ENCODE measurements at places on chromosomes 12 and 14.
A peak's percentile ranks its signal among the peaks of the same experiment; 100 is the strongest.

- peak; percentile 79 for DNase-seq
Measured at GRCh38 chr14:51860164-51860824, at the start of gene GNG2. Gene GNG2, plus strand, starts transcription at chr14:51860612. Its CDS starts 90,067 bp downstream, at chr14:51950679.

DNA sequence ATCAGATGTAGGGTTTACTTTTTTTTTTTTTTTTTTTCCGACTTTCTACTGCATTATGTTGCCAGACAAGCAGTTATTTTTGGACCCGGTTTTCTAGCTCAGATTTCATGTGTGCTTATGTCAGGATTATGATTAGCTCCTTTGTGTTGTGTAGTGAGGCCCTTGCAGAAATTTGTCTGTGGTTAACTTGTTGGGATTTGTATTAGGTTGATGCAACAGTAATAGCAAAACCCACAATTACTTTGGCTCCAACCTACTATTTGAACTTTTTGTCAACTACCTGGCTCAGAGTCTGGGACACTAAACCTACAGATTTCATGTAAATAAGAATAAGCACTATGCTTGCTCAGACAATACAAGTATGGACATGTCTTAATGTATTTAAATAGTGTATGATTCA, 44.1 kb upstream of the KCNJ8 start:
- no peak for DNase-seq

DNA sequence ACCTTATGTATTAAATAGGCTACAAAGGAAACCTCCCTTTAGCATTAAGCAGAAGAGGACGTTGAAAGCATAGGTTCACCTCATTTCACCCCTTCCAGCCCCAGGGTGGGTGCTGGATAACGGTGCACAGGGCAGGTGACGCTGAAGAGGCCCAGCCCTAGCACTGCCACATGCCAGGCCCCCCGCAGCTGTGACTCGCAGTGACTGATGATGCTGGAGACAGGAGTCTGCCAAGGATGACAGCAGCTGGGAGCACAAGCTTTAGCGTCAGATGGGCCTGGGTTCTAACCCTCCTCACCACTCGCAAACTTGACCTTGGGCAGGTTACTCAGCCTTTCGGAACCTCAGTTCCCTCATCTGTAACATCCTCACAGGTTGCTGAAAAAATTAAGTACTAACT, 76.7 kb downstream of the TBK1 start:
- no peak for DNase-seq

DNA sequence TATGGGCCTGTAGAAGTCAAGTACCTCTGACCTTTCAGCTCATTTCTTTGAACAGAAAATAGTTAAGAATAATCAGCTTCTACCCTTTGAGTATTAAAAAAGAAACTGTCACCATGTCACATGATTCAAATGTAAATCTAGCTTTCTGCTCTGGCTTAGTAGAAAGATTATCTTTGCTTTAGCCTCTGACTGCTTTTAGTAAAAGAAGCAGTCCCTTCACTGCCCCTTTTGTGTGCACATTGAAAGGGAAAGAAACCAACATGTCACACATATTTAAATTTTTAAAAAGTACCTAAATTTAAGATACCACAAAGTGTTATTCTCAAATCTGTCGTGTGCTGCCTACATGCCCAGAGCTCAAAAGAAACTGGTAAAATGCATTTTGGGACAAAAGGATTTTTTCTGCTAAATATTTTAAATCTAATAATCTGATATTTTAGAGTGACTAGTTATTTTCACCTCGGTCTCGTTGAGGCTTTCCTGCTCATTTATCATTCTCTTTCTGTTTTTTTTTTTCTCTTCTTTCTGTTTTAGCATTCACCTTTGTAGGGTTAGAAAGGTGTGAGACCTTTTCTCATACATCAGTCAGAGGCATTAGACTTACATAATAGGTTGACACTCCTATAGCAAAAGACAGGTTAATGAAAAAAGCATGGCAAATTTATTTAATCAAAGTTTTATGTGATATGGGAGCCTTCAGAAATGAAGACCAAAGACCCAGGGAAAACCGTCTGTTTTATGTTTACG, 41.3 kb downstream of the SLC16A7 start:
- no peak for DNase-seq

DNA sequence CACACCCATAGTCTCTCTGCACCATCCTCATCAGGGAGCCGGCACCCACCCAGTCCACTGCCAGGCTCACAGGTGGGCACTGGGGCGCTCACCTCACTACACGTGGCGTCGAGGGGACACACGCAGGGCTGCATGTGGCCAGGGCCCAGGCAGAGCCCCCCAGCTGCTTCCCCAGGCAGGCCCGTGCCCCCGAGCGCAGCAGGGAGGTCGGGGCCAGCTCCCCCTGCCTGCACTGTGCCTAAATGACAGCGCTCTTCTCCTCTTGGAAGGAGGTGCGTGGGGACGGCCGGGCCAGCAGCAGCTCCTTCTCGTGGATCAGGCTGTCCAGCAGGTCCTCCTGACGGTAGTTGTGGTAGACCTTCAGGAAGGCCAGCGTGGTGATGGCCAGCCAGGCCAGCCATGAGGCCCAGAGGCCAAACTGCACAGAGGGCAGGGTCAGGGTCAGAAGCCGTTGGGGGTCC, 11.3 kb downstream of the TMEM179 start:
- DNase-seq: no peak

GRCh38 chr12:108531929-108532848, 17.1 kb downstream of the FICD start:
- DNase-seq: no peak

DNA sequence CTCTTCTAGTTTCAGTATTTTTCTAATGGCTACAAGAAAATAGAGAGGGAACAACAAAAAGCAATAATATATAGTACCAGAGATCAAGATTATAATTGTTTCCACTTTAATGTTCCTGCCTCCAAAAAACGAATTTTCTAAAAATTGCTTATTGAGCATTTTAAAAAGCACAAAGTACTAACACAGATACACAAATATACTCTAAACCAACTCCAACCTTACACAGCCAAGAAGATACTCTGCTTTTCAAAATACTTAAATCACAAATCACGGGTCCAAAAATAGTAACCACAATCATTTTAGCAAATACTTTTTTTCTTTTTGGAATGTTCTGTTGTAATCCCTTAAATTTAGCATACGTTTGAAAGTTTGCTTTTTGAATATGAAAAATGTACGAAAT, 2.0 kb downstream of the YAF2 start:
- DNase-seq: no peak

- no peak for DNase-seq
Measured at GRCh38 chr14:54532111-54533012, 22.7 kb downstream of the CGRRF1 start.

- no peak for DNase-seq
Measured at GRCh38 chr12:81461163-81461562, 298.0 kb downstream of the PPFIA2 start.

GRCh38 chr14:26596543-26597061, 1.2 kb downstream of the NOVA1 start:
- no peak for DNase-seq

- DNase-seq: no peak
Measured at GRCh38 chr12:118714051-118714460, 267.3 kb upstream of the SRRM4 start.

GRCh38 chr12:113071135-113072112, 14.9 kb downstream of the DTX1 start:
- DNase-seq: no peak

GRCh38 chr14:29425705-29426482, 501.8 kb downstream of the PRKD1 start:
- no peak for DNase-seq

GRCh38 chr14:88013750-88014349, 8.9 kb downstream of the GPR65 start:
- peak; percentile 21 for DNase-seq

DNA sequence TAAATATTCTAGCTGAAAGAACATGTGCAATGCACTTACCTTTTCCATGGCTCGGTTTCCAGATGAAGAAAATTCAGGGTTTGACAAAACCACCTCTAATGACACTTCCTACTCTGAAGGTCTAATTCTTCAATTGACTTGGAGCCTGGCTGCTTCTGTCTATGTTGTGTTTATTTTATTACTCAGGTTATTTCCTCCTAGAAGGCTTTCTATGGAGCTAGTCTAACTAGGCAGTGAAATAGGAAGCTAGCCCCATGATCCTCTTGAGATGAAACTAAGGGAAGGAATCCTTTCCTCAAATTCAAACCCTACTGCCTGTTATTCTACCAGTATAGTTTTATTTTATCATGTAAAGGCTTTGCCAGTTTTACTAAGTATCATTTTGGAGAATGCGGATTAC, 20.9 kb upstream of the IFNG-AS1 start:
- no peak for DNase-seq

DNA sequence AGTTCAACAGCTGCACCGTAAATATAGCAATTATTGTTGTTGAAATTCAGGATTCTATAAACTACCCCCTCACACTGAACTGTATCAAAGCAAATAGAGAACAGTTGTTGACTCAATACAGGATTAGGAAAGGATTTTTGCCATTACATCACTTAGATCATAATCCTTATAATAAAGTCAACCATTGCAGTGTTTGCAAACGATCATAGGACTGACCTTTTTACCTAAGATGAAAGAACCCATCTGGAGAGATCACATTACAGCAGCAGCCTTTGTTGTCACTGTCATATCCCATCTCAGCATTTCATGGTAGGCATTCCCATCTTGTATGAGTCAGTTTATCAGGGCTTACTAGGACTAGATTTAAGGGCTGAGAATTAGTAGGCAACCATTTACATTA, 96.1 kb downstream of the IPO8 start:
- DNase-seq: no peak

DNA sequence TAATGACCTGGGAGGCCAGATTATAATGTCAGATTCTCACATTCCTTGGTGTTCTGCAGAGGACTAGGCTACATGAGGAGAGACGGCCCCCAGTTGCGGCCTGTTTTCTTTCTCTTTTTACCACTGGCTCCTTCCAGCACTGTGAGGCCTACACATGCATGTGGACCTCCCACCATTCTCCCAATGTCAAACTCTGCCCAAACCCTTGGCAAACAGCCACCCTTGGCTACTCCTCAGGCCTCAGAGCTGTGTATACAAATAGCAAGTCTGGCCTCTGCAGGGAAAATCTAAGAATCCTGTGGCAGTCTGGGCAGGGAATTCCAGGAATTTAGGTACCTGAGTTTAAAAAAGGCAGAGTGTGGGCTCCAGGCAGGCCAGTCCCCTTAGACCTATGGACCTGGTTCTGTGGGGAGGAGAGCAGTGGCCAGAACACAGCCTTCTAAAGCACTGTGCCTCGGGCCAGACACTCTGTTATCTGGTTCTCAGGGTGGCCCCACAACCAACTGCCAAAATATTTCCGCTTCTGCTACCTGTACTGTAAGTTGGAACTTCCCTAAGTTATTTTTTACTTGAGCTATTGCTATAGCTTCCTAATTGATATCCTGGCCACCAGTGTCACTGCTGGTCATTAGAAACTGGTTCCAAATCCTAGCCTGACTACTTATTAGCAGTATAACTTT, 19.9 kb upstream of the NEDD1 start:
- DNase-seq: no peak

- DNase-seq: no peak
Measured at GRCh38 chr14:58944968-58945356, 243.5 kb upstream of the DAAM1 start.

- DNase-seq: no peak
Measured at GRCh38 chr14:73715707-73716106, 1.5 kb upstream of the PNMA1 start.

DNA sequence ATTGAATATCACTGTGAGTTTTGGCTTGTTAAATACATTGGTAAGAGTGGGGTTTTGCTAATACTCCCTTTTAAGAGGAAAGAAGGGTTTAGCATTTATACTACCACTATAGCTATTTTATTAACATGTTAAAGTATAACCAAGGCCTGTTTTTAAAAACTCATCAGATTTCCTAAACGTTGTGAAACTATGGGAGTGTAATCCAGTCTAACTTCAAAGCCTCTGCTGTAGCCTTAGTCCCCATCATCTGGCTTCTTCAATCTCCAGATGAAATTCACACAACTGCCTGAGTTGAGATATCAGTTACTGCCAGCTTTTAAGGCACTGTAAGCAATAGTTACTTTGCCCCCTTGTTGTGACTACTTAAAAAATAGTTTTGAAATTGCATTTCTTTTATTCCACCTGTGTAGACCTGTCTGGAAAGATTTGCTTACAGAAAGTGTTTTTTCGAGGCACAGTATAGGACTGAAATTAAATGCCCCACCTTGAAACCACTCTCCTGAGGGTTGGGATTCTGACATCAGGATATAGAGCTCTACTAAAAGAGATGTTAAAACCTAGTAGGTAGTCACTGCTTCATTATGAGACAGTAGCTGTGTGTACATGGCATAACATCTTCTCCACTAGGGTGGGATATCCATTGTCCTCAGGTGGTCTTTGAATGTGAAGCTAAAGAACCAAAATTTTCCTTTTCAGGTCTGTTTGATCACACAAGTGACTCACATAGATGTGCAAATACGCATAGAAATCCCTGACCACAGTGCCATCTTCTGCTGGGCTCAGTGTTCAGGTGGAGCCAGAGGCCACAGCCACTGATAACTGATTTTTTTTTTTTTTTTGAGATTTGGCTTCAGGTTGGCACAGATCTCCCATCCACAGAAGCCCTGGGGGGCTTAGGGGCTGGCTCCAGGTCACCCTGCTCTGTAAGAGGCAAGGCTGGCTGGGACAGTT, 125.5 kb downstream of the DAAM1 start:
- DNase-seq: no peak

GRCh38 chr12:57455374-57456144, 452 bp downstream of the INHBE start:
- DNase-seq: no peak

DNA sequence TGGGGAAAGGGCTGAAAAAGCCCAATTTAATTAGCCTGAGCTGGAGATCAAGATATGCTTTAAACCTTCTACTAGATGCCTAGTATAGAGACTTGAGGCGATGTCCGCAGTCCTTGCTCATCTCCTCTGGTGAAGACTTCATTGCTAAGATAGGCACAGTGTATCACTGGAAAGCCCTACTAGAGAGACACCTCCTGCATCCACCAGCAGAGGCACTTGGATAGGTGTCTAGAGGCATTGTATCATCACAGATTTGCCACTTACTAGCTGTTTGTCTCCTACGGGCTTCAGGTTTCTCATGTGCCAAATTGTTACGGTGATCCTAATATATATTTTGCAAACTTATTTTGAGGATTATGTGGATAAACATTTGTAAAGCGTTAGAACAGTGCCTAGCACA, 1048.5 kb downstream of the GALC start:
- no peak for DNase-seq

DNA sequence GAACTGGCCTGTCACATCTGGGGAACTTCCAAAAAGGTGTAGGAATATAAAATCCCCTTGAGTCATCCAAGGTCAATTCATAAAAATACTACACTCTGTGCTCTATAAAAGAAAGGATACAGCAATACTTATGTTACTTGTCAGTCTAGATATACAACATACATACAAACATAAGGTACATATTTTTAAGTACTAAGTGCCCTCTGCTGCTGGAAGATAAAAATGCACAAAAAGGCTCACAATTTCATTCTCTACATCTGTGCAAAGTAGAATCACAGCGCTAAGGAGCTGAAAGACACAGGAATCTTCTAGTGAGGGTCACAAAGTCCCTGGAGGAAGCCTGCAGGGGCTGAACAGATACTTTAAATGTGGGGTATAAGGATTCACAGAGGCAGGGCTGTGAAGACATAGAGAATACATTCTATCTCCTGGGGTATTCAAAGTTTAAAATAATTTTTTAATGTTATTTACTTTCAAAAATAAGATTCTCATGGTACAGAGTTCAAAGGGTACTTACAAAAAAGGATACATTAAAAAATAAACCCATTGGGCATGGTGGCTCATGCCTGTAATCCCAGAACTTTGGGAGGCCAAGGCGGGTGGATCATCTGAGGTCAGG, 10.2 kb upstream of the GOLGA5 start:
- DNase-seq: peak; percentile 10

All from activated CD4-positive, alpha-beta T cell treated with anti-CD3 and anti-CD28 coated beads, Interleukin-2, amount 50 U/mL, for 1 hour (primary cell).